Panc1 (cell line): ENCODE measurements at places on chromosomes 6 and 20. TPM values are rescaled to one million over a fixed set of nuclear protein-coding genes. Genes with fewer than 3 reads are reported as not detected.

SLC22A2 gene
- not detected for total RNA-seq

CRYBG1 gene
- total RNA-seq, result 32.3 TPM

TNFRSF6B gene
- not detected for total RNA-seq

RAET1L gene
- total RNA-seq, result not detected

VGLL2 gene
- total RNA-seq, result not detected

IMPG1 gene
- total RNA-seq, result not detected
